Liver (tissue), 10 donors: ENCODE measurements at places on chromosomes 12 and 14.

- DNase-seq: no peak
Observed at GRCh38 chr12:79617696-79618095, 73.1 kb downstream of the PAWR start.

DNA sequence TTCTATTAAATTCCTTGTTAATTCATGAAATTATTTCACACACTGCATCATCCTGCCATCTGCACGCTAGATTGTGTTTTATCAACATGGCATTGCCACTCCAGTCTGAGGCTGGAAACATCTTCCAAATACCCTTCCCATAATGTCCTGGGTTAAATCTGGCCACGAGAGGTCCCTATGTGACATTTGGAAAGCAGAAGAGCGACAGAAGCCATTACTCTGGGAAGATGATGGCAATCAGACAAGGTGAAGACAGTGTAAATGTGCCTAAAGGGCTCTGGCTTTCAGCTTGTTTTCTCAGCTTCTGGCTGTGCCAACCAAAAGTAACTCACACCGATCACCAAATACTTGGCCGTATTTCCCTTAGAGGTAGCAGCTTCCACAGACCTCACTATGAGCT, 144.8 kb downstream of the CAPZA3 start:
- DNase-seq: no peak

DNA sequence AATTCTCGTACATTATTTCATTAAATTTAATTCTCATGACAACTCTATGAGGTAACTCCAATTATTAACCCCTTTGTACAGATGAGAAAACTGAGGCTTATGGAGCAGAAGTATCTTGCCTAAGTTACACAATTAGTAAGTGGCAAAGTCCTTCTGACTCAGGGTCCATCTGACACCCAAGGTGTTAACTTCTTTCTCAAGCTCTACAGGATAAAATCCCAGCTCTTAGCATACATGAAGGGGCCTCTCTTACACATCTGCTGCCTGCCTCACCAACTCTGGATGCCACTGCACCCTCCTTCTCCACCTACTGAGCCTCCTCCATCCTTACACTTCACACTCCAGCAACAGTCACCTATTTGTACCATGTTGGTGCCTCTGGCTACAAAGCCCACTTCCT, 4.3 kb upstream of the KRT72 start:
- DNase-seq: no peak

GRCh38 chr12:64618953-64619590, 8.8 kb downstream of the RASSF3 start:
- no peak for DNase-seq

DNA sequence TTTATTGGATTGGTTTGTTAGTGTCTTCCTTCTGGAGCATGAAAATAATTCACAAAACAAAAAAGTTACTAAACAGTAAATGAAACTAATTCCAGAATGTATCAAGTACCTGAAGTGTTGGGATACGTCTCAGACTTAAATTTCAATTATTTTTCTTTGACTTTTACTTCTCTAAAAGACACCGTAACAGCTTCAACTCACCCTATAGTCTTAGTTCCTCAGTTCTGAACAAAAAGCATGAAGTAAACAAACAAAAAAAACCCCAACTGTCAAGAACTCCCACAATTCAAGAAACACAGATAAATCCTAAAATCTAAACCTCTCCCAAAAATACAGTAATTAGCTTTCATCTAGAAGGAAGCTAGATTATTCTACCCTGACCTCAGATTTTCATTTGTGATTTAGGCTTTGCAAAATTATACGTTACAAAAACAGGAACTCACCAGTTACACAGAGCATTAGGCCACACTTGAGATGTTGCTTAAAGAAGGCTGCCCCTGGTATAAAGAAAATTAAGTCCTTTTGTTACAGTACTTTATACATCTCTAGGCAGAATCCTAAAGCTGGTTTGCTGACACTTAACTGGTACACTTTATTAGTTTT, 10.2 kb downstream of the HEATR5A start:
- DNase-seq: no peak

GRCh38 chr14:99649219-99649618, 4.3 kb downstream of the HHIPL1 start:
- no peak for DNase-seq

- DNase-seq: no peak
Observed at GRCh38 chr12:126967152-126967551, 1299.8 kb upstream of the TMEM132C start.

DNA sequence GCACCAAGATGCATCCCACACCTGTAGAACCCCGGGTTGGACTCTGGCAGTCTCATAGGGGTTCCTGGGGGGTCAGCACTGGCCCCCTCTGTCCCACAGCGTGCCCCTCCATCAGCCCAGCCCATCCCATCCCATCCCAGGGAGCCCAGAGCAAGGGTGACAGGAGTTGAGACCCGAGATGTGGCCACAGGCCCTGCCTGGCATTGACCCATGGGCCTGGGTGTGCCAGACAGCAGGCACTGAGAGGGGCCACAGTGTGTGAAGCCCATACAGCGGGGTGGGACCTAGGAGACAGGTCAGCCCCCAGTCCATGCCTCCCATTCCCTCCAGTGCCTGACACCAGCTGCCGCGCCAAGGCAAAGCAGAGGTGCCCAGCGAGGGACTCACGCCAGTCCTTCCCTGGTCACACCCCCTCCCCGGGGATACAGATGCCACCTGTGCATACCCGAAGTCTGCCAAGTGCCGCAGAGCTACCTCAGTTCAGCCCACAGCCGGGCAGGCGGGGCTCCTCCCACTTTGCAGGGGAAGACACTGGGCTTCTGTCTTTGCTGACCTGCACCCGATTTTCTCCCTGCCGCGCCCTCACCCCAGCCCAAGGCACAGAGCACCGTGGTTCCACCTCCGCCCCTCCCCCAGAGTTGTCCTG, 50.4 kb downstream of the CYP46A1 start:
- no peak for DNase-seq

GRCh38 chr14:33348510-33348909, 409.8 kb downstream of the NPAS3 start:
- DNase-seq: no peak

DNA sequence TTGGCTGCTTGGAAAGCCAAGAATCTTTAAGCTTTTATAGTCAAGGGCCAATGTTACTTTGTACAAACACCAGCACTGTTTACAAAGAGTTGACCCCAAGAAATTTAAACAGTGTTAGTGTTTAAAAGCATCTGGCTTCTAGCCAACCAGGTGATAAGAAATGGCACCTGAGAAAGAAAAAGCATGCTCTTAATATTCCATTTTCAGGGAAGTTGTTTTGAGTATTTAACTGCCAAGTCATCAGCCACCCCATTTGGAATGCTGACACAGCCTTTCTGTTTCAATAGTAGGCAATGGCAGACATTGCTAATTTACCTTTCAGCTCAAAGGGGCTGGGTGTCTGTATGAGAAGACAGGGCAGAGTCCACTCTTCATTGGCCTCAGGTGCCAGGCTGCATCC, 3.7 kb upstream of the SLC35F4 start:
- DNase-seq: no peak

DNA sequence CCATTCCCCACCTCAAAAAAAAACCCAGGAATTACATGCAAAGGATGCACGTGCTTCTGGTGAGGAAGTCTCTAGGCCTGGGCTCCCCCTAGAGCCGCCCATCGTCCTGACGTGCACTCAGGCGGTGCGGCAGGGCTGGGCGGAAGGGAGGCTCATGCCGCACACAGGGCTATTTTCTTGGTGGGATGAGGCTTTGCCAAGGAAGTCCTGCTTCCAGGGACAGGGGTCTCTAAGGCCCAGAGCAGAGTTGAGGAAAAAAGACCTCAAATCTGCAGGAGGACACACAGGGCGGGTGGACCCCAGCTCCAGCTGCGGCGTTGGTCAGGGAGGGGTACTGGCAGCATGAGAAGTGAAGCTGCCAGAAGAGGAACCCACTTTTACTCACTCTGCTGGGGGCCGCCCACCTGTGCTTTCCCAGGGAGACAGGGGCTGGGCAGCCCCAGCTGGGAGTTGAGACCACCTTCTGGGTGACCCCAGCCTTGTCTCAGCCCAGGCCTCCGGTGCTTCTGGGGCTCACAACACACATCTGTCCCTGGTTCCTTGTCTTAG, 4.2 kb downstream of the RHOF start:
- DNase-seq: no peak

DNA sequence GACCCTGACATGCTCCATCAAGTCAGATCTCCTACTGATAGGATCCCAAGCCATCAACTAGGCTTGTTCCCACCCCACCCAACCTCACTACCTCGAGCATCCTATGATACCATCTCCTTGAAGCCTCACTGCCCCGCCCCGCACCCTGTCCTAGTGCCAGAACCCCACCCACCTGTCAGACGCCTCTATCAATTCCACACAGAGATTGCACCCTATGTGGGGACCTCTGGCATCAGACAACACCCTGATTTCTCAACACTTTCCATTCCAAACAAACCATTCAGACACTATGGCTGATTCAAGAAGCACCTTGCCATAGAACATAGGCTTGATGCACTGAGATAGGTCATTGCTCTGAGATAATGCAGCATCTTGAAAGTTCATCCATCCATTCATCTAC, 3.1 kb upstream of the GLTP start:
- no peak for DNase-seq

DNA sequence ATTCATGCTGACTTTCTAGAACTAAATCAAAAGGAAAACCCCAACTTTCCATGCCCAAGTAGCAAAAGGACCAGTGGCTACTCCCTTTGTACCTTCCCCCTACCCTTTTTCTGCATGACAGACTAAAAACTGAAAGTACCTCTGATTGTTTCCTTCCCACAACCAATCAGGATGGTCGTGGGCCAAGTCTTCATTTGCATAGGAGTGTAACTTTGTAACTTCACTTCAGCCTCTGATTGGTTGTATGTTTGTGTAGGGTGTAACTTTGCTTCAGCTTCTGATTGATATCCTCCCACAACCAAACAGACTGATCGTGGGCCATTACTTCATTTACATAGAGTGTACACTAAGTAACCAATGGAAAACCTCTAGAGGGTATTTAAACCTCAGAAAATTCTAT, 96.5 kb downstream of the DENND5B start:
- no peak for DNase-seq

GRCh38 chr12:52612431-52613383, 5.7 kb downstream of the KRT73 start:
- peak; percentile 21 for DNase-seq

GRCh38 chr14:104941508-104942365, 17.1 kb downstream of the PLD4 start:
- no peak for DNase-seq

- DNase-seq: no peak
Observed at GRCh38 chr12:123106640-123107359, 44.1 kb downstream of the PITPNM2 start.

GRCh38 chr12:54164387-54165145, 24.2 kb downstream of the SMUG1 start:
- no peak for DNase-seq

DNA sequence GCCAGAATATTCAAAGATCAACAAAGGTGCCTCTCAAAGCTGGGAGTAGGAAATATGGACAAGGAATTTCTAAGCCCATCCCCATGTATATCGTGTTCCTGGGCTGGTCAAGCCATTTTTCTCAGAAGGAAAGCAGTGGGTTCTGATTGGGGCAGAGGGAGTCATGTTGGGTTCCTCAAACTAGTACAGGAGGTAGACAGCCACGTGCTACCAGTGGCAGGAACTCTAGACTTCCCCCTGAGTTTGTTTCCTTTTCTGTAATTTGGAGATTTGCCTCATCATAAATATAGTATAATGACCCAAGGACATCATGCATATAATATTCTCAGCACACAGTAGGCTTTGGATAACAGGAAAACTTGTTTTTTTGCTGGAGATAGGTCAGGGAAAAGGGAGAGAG, 16.4 kb upstream of the PLEKHH1 start:
- DNase-seq: no peak

DNA sequence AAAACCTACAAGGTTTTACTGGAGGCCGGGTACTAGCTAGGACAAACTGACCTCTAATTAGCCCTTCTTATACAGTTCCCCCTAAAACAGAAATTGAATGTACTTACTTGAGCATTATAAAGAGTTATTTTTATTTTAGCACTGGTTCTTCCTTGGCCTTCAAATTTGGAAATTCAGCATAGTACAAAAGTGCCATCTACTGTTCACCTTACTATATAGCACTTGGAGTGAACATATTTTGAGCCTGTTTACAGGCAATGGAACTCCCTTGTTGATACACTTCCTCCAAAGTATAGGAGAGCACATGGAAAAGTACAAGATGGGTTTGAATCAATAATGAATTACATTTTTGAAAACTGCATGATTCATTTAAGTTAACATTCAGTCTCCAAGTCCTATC, 3.9 kb upstream of the POC1B start:
- DNase-seq: no peak

DNA sequence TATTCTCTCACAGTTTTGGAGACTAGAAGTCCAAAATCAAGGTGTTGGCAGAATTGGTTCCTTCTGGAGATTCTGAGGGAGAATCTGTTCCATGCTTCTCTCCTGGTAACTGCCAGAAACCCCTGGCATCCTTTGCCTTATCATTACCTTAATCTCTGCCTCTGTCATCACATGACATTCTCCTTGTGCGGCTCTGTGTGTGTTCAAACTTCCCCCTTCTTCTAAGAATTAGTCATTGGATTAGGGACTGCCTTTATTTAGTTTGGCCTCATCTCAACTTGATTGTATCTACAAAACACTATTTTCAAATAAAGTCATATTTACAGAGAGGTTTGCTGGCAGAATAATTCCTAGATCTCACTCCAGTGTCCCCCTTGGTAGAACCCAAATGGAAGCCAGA, 68.9 kb downstream of the ZNF641 start:
- no peak for DNase-seq

- no peak for DNase-seq
Observed at GRCh38 chr12:112711026-112711425, 80.5 kb upstream of the RPH3A start.

DNA sequence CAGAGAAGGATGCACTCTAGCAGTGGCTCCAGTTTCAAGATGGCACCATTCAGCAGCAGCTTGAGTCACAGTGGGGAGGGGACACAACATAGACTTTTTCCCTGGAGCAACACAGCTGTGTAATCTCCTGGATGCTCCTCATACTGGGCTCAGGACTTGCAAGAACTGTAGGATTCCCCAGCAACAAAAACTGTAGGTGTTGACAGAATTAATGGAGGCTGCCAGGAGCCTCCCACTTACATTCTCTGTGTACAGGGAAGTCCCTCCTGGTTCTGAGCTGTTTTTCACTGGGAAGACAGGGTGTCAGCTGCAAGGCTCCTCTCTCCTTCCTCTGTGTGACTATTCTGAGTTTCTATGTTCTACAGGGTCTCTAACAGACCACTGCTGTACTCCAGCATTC, 217.9 kb downstream of the KIF21A start:
- DNase-seq: no peak

DNA sequence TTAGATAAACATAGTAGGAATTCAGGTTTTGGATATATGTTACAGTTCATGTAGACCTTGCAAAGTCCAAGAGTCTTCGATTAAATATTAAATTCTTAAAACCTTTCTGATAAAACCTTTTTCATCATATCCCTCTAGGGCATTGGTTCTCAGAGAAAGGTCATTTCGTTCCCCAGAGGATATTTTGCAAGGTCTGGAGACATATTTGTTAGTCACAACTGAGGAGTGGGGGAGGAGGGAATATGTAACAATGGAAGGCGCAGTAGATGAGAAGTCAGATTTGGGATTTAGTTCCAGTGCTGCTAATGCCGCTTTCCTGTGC, 5.3 kb downstream of the TMEM253 start:
- no peak for DNase-seq
